ENCODE measurements at places on chromosomes 6 and 20.

GRCh38 chr6:113809826-113810225 is 47.3 kb upstream of the MARCKS start:
- DNase-seq, result no peak

DNA sequence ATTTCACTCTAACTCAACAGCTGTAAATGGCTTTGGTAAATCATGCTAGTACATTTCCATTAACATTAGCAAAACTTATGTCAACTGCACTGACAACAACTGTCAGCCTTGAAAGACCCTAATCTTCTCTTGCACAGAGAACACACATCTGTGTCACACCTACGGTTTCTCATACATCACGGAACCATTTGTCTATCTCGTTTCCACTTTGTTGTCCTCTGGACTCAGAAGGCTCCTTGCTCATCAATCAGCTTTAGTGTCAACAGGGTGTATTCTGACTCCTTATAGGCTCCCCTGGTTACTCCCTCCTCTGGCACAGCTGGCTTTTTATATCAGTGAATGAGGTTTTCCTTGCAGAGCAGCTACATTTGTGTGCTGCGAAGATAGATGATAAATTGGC is 49.3 kb downstream of the CD83 start:
- DNase-seq, result no peak

GRCh38 chr20:62549029-62549428 is 73.2 kb upstream of the GATA5 start:
- no peak for DNase-seq

DNA sequence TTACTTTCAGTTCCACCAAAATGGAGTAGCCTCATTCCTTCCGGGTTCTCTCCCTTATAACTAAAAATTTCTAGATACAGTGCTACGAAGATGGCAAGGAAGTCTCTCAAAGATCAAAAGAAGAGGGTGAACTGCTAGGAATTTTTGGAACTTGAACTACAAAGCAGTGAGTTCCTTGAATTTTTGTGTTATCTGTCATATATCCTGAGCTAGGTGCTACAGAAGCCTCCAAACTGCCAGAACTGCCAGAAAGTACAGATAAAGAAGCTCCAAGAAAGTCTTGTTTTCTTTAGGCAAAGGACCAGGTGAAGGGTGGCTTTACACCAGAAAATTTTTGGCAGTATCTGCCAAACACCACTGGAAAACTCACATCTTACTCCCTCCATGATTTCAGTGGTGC is 218.8 kb upstream of the FLRT3 start:
- no peak for DNase-seq

GRCh38 chr20:3315136-3315535 is 76.1 kb upstream of the SLC4A11 start:
- no peak for DNase-seq

GRCh38 chr6:120230008-120230407 is 880.4 kb upstream of the MAN1A1 start:
- no peak for DNase-seq

DNA sequence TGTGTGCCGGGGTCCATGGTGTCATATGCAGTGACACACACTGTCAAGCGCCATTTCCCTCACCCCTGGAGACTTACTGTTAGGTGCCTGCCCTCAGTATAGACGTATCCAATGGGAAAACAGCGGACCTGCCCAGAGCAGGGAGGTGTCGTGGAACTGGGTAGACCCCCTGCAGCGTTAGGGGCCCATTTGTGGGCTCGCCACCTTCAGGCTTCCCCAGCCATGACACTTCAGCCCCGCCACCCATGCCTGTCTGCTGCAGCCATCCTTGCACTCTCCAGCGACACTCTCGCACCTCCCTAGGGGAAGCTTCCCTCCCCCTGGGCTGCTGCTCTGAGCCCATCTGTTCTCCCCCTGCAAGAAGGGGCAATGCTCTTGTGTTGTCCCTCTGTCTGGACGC is 43.2 kb downstream of the STK35 start:
- no peak for DNase-seq

GRCh38 chr6:169204167-169204566 is 49.5 kb downstream of the THBS2 start:
- no peak for DNase-seq

GRCh38 chr6:19715167-19715551 is 122.0 kb upstream of the ID4 start:
- peak; percentile 54 for DNase-seq

DNA sequence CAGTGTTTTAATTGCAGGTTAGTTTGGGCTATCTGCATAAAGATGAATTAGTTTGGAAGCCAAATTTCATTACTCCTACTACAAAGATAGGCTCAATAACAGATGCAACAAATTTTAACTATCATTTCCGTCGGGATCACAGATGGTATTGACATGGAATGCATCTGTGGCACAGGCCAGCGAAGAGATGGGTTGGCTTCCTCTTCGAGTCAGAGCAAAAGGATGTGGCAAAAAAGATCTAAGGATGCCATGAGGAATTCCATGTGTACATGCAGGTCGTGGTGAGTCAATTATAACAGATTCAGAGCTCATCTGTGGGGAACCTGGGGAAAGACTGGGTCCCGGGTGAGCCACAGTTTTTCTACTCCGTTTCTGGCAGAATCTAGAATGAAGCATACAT is 83.0 kb upstream of the CITED2 start:
- no peak for DNase-seq

DNA sequence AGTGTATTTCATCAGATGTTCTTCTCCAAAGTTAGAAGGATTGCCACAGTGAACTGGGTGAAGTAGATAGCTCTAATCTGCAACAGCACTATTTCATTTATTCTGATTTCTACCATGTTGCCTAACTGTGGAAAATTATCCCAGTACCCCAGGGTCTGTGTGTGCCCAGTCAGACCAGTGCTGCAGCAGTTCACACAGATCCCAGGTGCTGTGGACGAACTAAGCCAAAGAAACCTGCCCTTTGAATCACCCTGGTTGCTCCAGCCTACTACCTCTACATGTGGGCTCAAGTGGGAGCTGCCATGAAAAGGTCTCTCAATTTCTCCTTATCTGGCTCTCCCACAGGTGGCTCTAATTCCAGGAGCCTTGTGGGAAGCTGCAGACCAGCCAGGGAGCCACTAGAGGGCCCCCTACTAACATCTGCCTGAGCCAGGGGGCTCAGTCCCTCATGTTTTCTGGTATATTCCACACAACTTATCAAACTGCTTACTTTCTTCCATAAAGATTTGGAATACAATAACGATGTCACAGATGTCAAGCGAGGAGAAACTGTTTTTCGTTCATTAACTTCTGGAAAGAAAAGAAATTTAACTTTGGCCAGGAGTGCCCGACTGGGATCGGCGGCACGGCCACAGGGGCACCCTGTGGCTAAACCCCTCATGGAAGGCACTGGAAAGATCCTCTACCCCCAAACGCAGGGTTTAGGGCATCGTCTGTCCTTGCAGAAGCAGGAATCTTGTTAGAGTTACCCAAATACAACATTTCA is 31.6 kb upstream of the LY86 start:
- DNase-seq, result peak; percentile 30

DNA sequence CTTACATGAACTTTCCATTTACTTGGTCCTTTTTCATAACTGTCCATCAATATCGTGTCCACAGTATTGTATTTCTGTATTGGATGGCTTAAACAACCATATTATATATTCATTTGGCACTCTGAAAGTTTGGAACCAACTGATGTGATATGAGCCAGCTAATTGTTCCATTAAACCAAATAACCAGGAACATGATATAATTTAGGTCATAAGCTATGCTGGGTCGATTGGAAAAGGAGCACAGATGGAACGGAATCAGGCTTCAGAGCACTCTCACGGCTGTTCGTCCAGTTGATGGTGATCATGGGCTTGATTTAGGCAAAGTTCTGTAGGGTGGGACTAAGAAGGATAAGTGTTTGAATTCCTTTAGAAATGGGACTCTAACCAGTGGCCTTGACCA is 142.7 kb downstream of the DNAH8 start:
- DNase-seq, result no peak
